ENCODE measurements at places on chromosomes 6 and 20. TPM values are rescaled to one million over a fixed set of nuclear protein-coding genes. Genes with fewer than 3 reads are reported as not detected.

The NOL7 gene
- total RNA-seq: 44.5 TPM

The NOTCH4 gene
- total RNA-seq: 12.6 TPM

The RSPH4A gene
- total RNA-seq: 0.21 TPM

The TNNC2 gene
- 3,158 TPM for total RNA-seq

The PERP gene
- total RNA-seq: 10.4 TPM

The SLC24A3 gene
- 24.4 TPM for total RNA-seq

The TNFRSF21 gene
- 4.3 TPM for total RNA-seq

The TREML2 gene
- 0.20 TPM for total RNA-seq

The STMND1 gene
- not detected for total RNA-seq

The IBTK gene
- 34.3 TPM for total RNA-seq

The TMEM200A gene
- total RNA-seq: 0.06 TPM

- no peak for DNase-seq
These were observed 21.6 kb downstream of the DUSP22 start for GRCh38 chr6:313917-314316.

DNA sequence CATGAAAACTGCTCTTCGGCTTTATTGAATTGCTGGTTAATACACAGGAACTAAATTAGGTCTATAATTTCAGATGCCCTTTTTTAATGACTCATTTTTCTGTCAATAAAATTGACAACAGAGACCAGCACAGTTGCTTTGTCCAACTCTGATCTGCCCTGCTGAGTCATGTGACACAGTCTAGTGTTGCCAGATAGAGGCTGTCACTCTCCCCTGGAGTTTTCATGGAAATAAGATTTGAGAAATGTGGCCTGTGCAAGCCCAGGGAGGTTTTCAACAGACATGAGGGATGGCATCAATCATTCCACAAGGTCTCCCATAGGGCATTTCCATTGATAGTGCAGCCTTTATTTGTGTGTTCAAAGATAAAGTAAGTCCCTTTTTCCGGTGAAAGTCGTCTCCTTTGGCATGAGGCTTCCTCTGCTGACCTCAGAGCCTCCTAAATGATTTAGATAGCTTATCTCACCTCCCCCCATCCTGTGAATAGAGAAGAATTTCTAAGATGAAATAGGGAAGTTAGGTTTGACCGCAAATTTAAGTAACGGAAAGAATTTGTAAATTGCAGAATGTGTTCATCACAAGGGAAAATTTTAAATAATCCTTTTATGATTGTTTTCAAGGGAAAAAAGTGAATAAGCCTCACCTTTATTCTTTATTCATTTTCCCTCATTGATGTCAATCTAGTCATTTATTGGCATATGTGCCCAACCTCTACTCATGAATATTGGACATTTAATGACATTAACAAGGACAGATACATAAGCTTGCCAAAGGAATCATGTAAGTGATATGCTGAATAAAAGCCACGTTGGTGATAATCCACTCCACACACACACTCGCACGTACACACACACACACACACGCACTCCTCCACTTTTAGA is 277.7 kb downstream of the ADGB start:
- DNase-seq: no peak

DNA sequence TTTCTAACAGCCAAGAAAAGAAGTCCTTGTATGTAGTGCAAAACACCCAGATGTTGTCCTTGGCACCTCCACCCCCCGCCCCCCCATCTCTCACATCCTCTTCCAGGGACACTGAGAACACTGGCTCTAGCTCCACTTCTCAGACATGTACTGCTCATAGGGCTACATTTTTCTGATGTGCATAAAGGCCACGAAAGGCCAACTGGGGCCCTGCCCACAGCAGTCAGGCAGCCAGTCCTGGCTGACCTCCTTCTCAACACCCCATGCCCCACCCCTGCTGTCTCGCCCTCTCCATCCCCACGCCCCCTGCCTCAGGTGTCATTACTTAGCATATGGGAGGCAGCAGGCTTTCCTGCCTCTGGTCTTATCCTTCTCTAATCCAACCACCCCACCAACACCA is 11.3 kb downstream of the GABRR1 start:
- no peak for DNase-seq

DNA sequence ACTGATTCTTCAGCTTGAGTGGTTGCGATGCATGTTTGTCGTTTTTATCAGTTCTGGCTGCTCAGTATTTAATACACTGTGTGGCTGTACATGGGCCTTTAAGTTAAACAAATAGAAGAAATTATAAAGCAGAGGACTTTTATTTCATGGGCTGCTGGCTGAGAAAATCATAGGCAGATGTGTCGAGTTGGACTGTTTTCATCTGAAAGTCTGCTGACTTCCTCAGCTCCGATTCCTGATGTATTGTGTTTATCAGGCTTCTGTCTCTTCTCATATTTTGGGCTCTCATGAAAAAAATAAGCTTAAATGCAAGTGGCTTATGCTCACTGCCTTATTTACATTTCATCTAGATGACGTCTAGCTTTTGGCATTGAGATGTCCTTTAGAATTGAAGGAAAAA is 129.5 kb upstream of the GGTLC1 start:
- DNase-seq: no peak

DNA sequence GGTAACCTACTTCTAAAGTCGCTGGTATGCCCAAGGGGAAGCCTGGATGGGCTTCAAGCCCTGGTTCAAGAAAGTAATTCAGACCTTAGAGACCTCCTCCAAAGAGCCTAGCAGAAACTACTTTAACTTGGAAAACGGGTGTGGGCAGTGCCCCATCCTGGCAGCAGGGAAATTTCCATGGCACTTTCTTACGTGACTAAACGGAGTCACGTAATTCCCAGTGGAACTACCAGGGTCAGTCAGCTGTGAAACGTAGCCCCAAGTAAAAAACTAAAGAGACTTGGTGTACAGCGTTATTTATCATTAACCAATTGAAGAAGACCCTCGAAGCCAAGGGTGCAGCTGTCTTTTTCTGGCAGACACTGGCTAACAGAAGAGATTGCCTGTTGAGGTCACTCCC is 114.0 kb downstream of the RCAN2 start:
- no peak for DNase-seq

GRCh38 chr6:137927777-137928218 is 60.7 kb downstream of the TNFAIP3 start:
- DNase-seq: no peak

DNA sequence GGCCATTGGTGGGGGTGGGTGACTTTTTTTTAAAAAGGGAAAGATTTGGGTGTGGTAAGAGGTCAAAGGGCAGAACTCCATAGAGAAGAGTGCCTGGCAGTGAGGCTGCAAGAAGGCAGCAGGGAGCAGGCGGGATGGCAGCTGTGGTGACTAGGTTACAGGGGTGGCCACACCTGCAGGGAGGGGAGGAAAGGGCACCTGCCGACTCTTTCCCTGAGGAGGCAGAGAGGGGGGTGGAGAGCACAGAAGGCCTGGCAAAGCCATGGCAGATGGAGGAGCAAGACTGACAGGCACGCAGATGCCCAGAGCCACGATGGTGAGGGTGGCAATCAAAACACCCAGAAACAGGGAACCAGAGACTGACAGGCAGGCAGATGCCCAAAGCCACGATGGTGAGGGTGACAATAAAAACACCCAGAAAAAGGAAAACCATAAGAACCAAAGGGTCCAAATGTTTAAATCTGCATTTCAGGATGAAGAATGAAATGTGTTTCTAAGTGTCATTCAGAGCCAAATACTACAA is 19.3 kb downstream of the CST7 start:
- DNase-seq: no peak

DNA sequence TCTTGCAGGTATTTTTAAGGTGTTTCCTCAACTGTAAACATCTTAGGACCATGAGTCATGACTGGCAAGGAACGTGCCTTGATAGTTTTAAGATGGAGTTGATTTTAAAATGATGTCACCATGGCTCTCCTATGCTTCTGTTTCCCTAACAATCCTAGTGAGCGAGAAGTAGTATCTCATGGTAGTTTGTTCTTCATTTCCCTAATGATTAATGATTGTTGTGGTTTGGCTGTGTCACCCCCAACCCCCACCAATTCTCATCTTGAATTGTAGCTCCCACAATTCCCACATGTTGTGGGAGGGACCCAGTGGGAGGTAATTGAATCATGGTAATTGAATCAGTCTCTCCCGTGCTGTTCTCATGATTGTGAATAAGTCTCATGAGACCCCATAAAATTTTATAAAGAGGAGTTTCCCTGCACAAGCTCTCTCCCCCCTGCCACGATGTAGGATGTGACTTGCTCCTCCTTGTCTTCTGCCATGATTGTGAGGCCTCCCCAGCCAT is 16.8 kb upstream of the BNIP5 start:
- no peak for DNase-seq

- DNase-seq: no peak
These were observed 15.9 kb downstream of the PRDM1 start for GRCh38 chr6:106102034-106102433.

- no peak for DNase-seq
These were observed 39.8 kb downstream of the BACH2 start for GRCh38 chr6:90256698-90257485.

GRCh38 chr6:128074567-128074966 is 173.7 kb upstream of the THEMIS start:
- no peak for DNase-seq

DNA sequence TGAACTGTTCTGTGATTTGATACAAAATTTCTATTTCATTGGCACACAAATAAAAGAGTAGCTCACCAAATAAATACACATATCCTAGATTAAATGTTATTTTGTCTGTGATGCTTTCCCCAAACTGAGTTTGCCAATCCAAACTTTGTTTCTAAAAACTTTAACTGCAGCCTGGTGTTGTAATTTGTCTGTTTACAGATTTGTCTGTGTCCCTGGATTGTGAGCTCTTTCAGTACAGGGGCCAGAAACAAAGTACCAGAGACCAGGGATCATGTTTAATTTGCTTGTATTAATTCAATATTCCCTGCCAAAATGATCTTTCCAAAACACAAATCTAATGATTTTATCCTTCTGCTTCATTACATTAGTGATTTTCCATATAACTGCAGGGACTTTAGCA is 1044.6 kb upstream of the GJE1 start:
- DNase-seq: no peak

GRCh38 chr6:1554476-1555310 is 55.0 kb upstream of the FOXC1 start:
- peak; percentile 90 for DNase-seq

DNA sequence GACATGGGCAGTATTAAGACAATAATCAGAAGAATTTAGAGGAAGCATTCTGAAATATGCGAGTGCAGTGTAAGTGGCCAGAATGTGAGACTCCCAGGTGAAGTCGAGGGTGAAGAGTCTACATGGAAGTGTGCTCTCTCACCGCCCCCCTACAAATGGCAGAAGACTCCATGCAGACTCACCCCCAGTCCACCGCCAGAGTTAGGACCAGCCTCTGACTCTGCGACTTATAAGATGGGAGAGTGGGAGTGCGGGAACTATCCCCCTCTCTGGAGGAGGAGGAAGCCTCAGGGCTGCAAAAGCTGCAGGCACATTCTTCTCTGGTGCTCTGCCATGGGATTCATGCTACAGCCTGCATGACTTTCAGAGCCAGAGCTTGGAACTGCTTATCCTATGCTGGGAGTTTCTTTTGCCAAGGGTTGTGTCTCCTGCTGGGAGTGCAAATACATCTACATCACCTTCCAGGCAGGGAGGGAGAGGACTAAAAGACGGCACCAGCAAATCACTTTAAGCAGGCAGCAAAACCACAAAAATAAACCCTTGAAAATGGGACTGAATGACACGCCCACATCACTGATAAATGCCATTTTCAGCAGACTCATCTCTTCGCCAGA is 206.7 kb upstream of the SULF2 start:
- DNase-seq: no peak
